H1 (cell line): ENCODE measurements at places on chromosomes 1 and 21.

GRCh38 chr1:95171270-95172245 is 54.4 kb downstream of the TLCD4 start:
- DNase-seq = no peak
- H3K4me3 ChIP-seq = no peak overlapping the region
- H3K36me3 ChIP-seq = no peaks in the 10 kb centered on the region
- no peak overlapping the region for H3K27ac ChIP-seq

DNA sequence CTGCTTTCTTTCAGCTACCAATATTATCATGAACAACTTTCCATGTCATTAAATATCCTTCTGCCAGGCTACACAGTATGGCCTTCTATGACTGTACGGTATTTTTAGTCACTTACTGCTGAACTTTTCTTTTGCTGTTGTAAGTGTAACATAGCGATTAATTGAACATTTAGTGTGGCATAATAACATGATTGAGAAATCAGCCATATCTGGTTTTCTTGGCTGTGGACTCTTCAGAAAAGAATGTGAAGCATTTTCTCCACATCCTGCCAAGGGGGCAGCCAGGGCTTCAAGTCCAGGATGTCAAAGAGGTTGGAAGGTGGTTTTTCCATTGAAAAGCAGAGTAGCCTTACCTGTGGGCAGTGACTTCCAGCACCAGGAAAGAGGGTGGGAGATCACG is 8.8 kb upstream of the AHCYL1 start:
- no peaks in the 10 kb centered on the region for H3K36me3 ChIP-seq
- no peaks in the 10 kb centered on the region for H3K27me3 ChIP-seq
- H3K27ac ChIP-seq = no peak overlapping the region
- H3K4me3 ChIP-seq = no peak overlapping the region
- H3K4me1 ChIP-seq = no peaks in the 10 kb centered on the region

- no peaks in the 10 kb centered on the region for H3K36me3 ChIP-seq
- H3K27me3 ChIP-seq = no peaks in the 10 kb centered on the region
- no peak overlapping the region for H3K4me3 ChIP-seq
- no peak for DNase-seq
Measured at GRCh38 chr1:245245021-245245667, 90.4 kb downstream of the KIF26B start.

GRCh38 chr1:205430696-205431305 is 8.9 kb upstream of the LEMD1 start:
- H3K4me3 ChIP-seq = peak overlapping the region; percentile 42
- no peak overlapping the region for H3K27ac ChIP-seq
- H3K27me3 ChIP-seq = no peaks in the 10 kb centered on the region
- DNase-seq = peak; percentile 91

GRCh38 chr1:14553711-14554110 is 44.8 kb upstream of the KAZN start:
- H3K4me3 ChIP-seq = no peak overlapping the region
- no peak overlapping the region for H3K27ac ChIP-seq
- H3K27me3 ChIP-seq = no peaks in the 10 kb centered on the region
- peaks cover 4% of the 10 kb centered on the region for H3K4me1 ChIP-seq
- H3K36me3 ChIP-seq = no peaks in the 10 kb centered on the region

- H3K27ac ChIP-seq = no peak overlapping the region
- no peak overlapping the region for H3K4me3 ChIP-seq
- no peaks in the 10 kb centered on the region for H3K27me3 ChIP-seq
- DNase-seq = no peak
- H3K36me3 ChIP-seq = no peaks in the 10 kb centered on the region
- H3K4me1 ChIP-seq = no peaks in the 10 kb centered on the region
Measured at GRCh38 chr1:244311784-244312532, 139.8 kb downstream of the ADSS2 start.

- no peaks in the 10 kb centered on the region for H3K27me3 ChIP-seq
- H3K4me1 ChIP-seq = no peaks in the 10 kb centered on the region
- H3K27ac ChIP-seq = no peak overlapping the region
- DNase-seq = no peak
Measured at GRCh38 chr1:162757476-162757875, 33.0 kb upstream of the HSD17B7 start.

- no peak for DNase-seq
- no peak overlapping the region for H3K4me3 ChIP-seq
- no peaks in the 10 kb centered on the region for H3K36me3 ChIP-seq
- H3K27me3 ChIP-seq = no peaks in the 10 kb centered on the region
- peaks cover 6% of the 10 kb centered on the region for H3K4me1 ChIP-seq
Measured at GRCh38 chr1:202628646-202629215, 81.5 kb downstream of the SYT2 start.

DNA sequence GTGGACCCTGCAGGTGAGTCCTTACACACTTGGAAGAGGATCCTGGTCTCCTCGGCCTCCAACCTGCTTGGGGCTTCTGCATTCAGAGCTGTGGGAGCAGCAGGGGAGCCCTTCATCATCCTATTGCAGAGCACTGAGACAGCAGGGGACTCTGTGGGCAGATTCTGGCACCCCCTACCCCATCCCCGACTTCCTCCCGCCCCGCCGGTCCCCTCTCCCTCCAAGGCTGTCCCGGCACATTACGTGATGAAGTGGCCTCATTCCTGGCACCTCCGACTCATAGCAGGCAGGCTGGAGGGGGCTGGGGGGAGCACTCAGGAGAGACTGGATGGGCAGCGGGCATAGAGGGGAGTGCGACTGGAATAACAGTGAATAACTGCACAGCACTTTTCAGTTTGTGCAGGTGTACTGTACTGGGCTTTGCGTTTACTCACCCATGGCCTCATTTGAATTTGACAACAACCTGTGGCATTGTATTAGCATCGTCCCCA is 394.1 kb downstream of the MATN1 start:
- no peaks in the 10 kb centered on the region for H3K36me3 ChIP-seq
- no peak overlapping the region for H3K27ac ChIP-seq
- H3K4me3 ChIP-seq = no peak overlapping the region
- no peaks in the 10 kb centered on the region for H3K4me1 ChIP-seq
- H3K27me3 ChIP-seq = no peaks in the 10 kb centered on the region
- DNase-seq = peak; percentile 27

DNA sequence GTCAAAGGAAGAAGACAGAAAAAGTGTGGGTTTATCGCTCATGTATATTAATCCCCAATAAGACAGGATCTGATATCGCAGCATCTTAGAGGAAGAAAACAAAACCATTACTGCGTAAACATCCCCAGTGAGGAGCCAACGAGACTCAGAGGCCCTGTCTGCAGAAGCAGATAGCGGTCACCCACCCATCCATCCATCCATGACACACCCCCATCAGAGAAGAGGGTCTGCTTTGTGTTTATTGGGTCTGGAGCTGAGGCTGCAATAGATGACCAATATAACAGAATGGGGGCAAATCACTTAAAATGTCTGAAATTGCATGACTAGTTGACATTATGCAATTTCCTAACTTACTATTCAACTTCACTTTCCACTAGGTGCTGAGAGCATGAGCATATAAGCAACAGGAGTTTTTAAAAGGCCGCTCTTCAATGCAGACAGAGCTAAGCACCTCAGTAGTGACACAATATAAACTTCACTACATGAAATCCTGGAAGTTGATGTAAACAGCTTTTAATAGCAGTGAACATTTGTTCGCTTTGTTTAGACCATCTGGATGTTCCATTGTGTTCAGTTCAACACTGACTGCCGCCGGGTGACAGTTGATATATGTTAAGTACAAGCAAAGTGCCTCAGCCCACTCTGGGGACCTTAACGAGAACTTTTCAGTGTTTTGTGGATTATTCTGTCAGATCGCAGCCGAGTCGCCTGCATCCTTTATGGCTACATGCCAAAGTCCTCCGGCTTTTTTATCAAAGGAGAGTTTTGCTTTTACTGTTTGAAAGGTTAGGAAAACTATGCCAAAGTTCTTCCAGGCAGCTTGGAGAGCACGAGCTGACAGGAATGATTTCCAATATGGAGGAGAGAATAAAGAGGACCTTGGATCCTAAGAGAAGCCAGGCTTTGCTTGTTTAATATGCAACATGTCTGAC is 167.5 kb downstream of the ZNF281 start:
- no peaks in the 10 kb centered on the region for H3K27me3 ChIP-seq
- H3K27ac ChIP-seq = no peak overlapping the region
- H3K4me1 ChIP-seq = no peaks in the 10 kb centered on the region
- no peak overlapping the region for H3K4me3 ChIP-seq

DNA sequence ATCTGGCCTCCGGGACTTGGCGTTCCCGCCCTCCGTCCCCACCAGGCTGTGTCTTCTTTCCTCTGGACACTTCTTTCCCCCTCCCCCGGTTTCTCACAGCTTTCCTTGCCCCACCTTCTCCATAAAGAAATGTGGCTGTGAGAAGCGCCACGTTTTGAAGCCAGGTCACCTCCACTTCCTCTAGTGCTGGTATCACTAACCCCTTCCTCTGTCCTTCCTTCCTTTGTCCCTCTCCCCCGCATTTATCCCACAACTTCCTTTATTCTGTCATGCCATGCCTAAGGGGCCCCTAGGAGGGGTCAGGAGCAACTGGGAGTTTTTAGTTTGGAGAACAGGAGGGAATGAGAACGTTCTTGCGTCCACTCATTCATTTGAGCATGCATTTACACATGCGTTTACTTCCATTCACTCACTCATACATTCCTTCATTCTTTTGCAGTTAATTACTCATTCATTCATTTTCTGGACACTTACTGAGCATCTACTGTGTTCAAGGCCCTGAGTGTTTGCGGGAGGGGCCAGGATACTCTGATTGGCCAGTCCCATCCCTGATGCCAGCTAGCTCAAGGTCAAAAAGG is 5.0 kb upstream of the ACOT11 start:
- no peaks in the 10 kb centered on the region for H3K27me3 ChIP-seq

DNA sequence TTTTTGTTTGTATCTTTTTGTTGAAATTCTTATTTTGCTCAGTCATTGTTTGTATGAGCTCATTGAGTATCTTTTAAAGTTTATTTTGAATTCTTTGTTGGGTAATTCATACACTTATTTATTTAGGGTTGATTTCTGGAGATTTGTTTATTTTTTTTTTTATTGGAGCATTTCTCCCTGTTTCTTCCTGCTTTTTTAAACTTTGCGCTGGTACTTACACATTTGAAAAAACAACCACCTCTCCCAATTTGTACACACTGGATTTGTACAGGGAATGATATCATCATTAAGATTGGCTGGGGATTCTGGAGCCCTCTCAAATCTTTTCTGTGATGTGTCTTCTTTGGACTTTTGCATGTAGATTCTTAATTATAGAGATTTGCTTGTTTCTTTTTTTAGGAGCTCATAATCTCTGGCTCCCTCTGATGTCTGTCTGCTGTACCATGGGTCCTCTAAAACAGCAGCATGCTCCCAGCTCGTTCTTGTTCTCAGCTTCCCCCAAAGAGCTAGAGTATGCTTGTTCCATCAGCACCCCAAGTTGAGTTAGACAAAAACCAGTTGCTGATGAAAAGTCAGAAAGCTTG is 310.7 kb downstream of the DUSP10 start:
- no peak for DNase-seq
- no peak overlapping the region for H3K4me3 ChIP-seq
- H3K36me3 ChIP-seq = no peaks in the 10 kb centered on the region
- H3K4me1 ChIP-seq = no peaks in the 10 kb centered on the region

- no peaks in the 10 kb centered on the region for H3K27me3 ChIP-seq
- no peaks in the 10 kb centered on the region for H3K4me1 ChIP-seq
- no peaks in the 10 kb centered on the region for H3K36me3 ChIP-seq
- no peak overlapping the region for H3K4me3 ChIP-seq
- DNase-seq = no peak
Measured at GRCh38 chr1:194829492-194829891, 1643.1 kb upstream of the B3GALT2 start.

GRCh38 chr1:225347123-225347683 is 80.6 kb downstream of the LBR start:
- no peak overlapping the region for H3K4me3 ChIP-seq
- no peaks in the 10 kb centered on the region for H3K27me3 ChIP-seq
- no peak for DNase-seq
- no peak overlapping the region for H3K27ac ChIP-seq
- no peaks in the 10 kb centered on the region for H3K36me3 ChIP-seq

DNA sequence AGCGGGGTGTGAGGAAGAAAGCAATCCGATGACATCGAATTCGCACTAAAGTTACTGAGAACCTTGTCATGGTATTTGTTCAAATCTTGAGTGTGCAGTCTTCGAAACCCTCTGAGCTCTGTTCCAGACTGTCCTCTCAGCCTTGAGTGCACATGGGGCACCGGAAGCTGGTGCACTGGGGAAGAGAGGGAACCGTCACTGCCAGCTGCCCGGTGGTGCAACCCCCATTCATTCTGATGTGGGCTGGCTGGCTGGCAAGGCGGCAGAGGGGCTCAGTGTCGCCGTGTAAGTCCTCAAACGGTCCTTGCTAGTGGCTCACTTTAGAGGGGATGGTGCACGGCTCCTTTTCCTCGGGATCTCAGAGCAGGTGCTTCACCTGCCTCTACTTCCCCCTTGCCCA is 137.4 kb downstream of the KIF26B start:
- H3K27me3 ChIP-seq = no peaks in the 10 kb centered on the region
- H3K4me3 ChIP-seq = no peak overlapping the region
- H3K36me3 ChIP-seq = no peaks in the 10 kb centered on the region
- DNase-seq = no peak
- no peak overlapping the region for H3K27ac ChIP-seq

- H3K27ac ChIP-seq = no peak overlapping the region
- H3K4me1 ChIP-seq = no peaks in the 10 kb centered on the region
- H3K4me3 ChIP-seq = no peak overlapping the region
Measured at GRCh38 chr1:230153641-230154296, 86.7 kb downstream of the GALNT2 start.

DNA sequence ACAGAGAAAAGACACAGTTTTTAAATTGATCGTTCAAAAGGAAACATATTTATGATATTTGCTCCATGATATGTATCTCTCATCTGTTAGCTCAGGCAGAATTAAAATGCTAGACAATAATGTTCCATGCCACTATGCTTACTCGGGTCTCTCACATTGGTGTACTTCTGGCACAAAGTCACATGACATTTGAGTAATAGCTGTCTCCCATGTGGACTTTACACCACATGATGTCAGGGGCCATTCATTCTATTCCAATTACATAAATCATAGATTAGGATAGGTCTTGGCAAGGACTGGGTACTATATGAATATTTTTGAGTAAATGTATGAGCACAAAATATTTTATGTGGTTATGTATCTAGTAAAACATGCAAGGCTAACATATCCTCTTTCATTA is 648.4 kb downstream of the PLA2G4A start:
- H3K27me3 ChIP-seq = no peaks in the 10 kb centered on the region
- H3K36me3 ChIP-seq = no peaks in the 10 kb centered on the region
- H3K27ac ChIP-seq = no peak overlapping the region
- no peaks in the 10 kb centered on the region for H3K4me1 ChIP-seq
- DNase-seq = no peak

DNA sequence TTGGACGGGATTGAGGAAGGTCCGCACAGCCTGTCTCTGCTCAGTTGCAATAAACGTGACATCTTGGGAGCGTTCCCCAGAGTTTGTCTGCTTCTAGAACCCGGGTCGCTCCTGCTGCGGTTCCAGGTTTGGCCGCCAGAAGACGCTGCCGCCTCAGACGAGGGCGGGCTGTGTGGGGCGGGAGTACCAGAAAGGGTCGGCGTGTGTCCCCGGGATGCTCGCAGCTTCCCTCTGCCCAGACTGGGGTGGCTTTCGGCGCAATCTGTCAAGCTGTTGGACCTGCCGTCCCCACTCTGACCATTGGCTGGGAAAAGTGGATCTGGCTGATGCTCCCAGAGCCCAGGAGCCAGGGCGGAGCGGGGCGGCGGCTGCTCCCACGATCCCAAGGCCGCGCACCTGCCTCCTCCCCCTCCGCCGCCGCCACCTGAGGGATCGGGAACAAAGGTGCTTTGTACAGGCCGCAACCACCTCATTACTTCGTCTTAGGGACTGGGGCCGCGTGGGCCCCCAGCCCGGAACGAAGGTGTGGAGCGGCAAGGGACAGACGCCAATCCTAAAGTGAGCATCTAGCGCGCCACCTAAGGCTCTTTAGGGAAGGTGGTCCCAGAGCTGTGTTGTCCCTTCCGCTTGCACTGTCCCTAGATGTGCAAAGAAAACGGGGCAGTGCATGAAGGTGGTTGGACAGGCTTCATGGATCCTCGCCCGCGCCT is 683 bp upstream of the EFNA4 start:
- H3K36me3 ChIP-seq = no peaks in the 10 kb centered on the region; the same call in 1 of the 2 replicates
- no peak overlapping the region for H3K27ac ChIP-seq
- peaks cover 11% of the 10 kb centered on the region for H3K4me1 ChIP-seq
- DNase-seq = no peak
- H3K4me3 ChIP-seq = peak overlapping the region; percentile 83
